ENCODE measurements at places on chromosomes 13 and 19.

GRCh38 chr13:87324558-87324957, 346.6 kb upstream of the SLITRK5 start:
- no peak for DNase-seq

- DNase-seq: peak; percentile 26
Measured at GRCh38 chr13:95948656-95949055, 104.5 kb downstream of the UGGT2 start.

- no peak for DNase-seq
Measured at GRCh38 chr19:3524904-3525451, 14.0 kb upstream of the TEKTIP1 start.

DNA sequence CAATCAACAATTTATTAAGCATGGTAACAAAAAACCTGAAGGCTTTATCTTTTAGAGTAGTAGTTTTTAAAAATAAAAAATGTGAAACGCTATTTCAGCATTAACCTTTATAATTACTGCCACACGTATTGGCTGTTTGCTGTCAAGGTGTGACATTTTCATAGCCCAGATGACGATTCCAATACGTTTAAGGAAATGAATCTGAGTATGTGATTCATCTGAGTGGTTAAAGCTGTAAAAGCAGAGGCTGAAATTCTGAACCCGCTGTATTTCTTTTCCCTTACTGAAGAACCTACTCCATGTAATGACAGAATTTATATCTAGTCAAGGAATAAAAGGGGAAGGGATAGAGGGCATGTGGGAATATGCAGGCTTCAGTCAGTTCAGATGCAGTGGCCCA, 166.0 kb downstream of the LMO7 start:
- DNase-seq: no peak

- DNase-seq: no peak
Measured at GRCh38 chr19:11288349-11288748, 7.6 kb upstream of the TSPAN16 start.
